ENCODE measurements at places on chromosomes 13 and 19. TPM values are rescaled to one million over a fixed set of nuclear protein-coding genes. Genes with fewer than 3 reads are reported as not detected.
A peak's percentile ranks its signal among the peaks of the same experiment; 100 is the strongest.

- no peak for DNase-seq
Measured at GRCh38 chr13:84985860-84986259, 813.4 kb downstream of the SLITRK6 start.

DNA sequence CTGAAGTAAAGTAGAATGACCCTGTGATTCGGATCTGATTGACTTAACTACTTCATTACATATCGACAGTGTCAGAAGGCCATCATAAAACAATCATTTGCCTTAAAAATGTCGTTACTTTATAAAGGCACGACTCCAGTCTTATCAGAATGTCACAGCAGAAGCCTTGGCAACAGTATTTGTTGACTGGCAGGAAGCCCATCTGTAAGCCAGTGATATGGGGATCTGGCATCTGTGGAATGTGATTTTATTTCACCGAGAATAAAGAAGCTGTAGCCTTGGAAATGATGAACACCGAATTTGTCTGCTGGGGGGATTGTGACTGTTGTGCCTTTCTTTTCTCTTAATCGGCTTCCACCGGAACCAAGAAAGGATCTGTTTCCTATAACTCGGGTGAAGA lies 362.5 kb downstream of the TDRD3 start:
- no peak for DNase-seq

GRCh38 chr13:53703371-53704080 lies 674.9 kb downstream of the OLFM4 start:
- DNase-seq, result no peak

GRCh38 chr19:1079566-1080111 lies 12.7 kb downstream of the ARHGAP45 start:
- DNase-seq, result no peak

GRCh38 chr13:43545317-43545874 lies 241.4 kb downstream of the ENOX1 start:
- no peak for DNase-seq

DNA sequence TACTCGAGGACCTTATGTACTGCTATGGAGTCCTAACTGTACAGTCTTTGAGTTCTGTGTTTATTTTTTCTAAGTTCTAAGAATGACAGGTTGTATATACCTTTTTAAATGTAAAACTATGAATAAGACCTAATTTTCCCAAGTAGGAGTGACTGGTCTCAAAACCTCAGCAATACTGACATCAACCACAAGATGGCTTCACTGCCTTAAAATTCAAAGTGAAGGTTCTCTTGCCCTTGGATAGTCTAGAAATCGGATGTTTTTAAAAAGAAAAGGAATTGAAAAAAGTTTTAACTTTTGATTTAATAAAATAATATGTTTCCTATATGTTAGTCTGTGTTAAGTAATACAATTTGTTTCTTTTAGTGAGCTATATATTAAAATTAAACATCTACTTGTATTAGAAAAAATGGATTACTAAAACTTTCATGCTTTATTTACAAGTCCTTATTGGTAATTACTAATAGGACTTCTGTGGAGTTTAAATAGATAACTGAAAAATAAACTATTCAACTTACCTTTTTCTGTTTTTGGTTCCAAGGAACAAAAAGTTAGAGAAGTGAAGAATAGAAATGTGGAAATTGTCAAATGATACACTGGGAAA lies 52.0 kb downstream of the TDRD3 start:
- DNase-seq, result no peak

TYROBP gene
- total RNA-seq, result 18.7 TPM

DNA sequence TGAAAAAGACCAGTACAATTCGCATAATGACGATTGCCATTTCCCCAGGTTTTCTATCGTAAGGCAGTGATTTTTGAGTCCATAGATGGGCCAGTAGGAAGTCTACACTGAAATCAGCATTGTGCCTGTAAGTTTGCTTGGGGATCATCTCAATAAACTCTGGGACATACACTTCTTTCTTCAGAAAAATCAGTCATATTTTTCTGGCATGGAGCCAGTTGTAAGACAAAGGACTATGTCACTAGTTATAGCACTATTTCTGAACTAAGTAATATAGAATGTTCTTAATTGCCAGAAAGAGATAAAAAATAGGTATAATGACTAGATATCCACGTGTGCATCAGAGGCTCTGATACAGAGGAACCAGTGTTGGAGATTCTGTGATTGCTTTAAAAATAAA lies 243.5 kb downstream of the LMO7 start:
- DNase-seq, result no peak

DNA sequence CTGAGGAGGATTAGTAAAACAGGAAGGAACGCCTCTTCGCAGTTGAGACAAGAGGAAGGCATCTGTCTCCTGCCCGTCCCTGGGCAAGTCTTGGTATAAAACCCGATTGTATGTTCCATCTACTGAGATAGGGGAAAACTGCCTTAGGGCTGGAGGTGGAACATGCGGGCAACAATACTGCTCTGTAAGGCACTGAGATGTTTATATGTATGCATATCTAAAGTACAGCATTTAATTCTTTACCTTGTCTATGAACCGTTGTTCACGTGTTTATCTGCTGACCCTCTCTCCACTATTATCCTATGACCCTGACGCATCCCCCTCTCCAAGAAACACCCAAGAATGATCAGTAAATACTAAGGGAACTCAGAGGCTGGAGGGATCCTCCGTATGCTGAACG lies 722 bp upstream of the TIMM50 start:
- DNase-seq, result no peak

DNA sequence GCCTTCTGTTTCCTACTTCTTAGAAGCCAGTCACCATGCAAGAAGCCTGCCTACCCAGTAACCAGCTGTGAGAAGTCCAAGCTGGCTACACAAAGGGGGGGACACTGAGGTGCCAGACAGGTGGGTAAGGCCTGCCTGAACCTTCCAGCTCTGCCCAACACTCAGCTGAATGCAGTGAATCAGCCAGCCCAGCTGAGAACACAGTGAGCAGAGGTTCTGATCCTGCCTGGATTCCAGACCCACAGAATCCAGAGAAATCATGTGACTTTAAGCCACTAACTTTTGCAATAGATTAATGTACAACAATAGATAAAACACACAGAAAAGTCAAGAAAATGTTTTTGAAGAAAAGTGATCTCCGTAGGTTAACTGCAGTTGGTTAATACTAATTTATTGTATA lies 151.7 kb downstream of the EFNB2 start:
- no peak for DNase-seq

- DNase-seq, result no peak
Measured at GRCh38 chr13:83657281-83657680, 225.0 kb downstream of the SLITRK1 start.

MBD3L3 gene
- not detected for total RNA-seq

AP2S1 gene
- total RNA-seq, result 73.7 TPM

DNA sequence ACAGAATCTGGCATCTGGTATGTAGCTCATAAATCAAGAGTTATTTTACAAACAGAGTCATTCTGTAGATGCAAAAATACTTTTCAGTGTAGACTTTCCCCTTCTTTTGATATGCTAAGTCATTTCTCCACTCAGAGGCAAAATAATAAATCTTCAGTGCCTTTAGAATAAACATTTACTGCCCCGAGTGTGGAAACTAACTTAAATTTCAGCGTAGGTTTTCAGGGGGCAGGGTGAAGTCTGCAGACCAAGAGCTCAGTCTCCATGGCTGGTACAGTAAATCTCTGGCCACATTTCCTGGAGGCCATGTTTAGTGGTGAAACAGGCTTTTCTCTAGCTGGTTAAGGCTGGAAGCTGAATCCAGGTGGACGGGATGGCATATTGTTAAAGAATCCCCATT lies 13.1 kb upstream of the ADPRHL1 start:
- no peak for DNase-seq

RFX2 gene
- total RNA-seq, result 30.3 TPM

LEUTX gene
- not detected for total RNA-seq

SELENOV gene
- total RNA-seq, result not detected

DNA sequence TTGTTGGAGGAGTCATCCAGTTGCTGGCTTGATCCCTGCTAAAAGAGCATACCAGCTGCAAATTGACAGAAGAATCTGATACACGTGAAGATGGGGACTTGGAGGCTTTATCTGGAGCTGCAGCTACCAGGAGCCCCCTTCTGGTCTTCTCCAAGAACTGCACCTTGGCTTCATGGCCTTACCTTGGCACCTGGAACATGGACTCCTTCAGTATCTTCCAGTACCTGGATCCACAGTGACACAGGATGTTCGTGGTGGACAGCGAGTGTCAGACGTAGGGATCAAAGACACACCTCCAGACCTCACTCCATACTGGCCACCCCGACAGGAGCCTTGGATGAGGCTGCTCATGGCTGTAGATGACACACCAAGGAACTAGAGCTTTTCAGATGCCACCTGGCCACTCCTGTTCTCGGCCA lies 9.9 kb upstream of the ACSBG2 start:
- DNase-seq, result peak; percentile 59

DNA sequence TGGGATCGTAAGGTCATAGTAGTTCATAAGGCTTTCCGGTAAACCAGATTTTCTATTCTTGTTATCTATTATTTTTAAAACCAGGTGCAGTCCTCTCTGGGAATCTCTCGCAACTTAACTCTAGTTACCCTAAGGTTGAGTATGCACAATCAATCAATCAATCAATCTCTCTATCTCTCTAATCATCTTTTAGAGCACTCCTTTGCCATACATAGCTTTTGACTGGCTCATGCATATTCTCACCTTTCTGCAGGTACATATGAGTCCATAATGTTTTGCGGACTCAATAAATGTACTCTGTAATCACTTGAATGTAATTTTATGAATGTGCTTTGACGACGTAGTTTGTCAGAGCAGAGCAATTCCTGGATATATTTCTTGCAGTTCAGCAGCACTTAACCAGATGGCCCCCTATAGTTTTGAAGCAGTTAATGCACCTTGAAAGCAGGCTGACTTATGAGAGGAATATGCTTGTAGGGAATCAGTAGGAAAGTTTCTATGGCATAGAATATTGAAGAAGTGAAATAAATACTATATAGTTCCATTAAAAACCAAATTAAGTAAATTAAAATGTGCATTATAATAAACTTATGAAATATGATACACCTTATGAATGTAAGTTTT lies 524.7 kb downstream of the GPC5 start:
- DNase-seq, result no peak

DNA sequence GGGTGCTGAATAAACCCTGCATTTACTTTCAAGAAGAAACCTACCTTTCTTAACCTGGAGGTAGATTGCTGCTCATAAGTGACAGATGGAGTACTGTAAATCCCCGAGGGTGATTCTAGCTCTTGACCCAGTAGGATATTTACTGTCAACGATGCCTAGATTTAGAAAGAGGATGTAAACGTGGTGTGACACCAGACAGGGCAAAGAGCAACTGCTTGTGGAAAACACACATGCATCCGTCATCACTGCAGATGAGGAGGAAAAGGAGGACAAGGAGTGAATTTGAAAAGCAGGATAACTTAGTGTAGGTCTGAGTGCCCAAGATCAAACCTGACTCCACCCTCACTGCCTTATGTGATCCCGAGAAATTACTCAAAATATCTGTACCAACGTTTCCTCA lies 9.8 kb upstream of the CLN5 start:
- DNase-seq, result no peak

KLK12 gene
- total RNA-seq, result not detected

NUP58 gene
- 48.8 TPM for total RNA-seq

SIGLEC7 gene
- 2.4 TPM for total RNA-seq

DNA sequence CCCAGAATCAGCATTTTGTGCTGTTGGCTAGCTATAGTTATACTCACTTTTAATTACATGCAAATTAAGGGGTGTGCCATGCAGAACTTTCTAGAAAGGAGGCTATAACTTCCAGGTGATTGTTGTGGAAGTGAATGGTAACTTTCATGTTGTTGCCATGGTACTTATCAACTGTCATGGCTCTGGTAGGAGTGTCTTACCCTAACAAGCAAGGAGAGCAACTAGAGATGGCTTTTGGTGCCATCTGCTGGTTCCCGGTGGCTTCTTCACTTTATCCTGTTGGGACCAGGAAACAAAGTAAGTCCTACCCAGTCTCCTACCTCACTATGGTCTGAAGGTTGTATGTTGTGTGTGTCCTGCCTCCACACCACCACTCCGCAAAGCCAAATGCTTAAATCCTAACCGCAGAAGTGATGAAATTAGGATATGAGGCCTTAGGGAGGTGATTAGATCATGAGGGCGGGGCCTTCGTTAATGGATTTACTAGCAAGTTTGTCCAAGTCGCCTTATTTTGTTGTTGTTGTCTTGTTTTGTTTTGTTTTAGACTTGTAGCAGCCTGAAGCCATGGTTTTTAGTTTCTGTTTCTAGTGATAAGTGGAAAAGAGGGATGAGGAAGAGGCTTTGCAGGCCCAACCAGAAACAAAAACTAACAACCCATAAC lies 22.6 kb downstream of the FBXL12 start:
- DNase-seq, result peak; percentile 89

DNA sequence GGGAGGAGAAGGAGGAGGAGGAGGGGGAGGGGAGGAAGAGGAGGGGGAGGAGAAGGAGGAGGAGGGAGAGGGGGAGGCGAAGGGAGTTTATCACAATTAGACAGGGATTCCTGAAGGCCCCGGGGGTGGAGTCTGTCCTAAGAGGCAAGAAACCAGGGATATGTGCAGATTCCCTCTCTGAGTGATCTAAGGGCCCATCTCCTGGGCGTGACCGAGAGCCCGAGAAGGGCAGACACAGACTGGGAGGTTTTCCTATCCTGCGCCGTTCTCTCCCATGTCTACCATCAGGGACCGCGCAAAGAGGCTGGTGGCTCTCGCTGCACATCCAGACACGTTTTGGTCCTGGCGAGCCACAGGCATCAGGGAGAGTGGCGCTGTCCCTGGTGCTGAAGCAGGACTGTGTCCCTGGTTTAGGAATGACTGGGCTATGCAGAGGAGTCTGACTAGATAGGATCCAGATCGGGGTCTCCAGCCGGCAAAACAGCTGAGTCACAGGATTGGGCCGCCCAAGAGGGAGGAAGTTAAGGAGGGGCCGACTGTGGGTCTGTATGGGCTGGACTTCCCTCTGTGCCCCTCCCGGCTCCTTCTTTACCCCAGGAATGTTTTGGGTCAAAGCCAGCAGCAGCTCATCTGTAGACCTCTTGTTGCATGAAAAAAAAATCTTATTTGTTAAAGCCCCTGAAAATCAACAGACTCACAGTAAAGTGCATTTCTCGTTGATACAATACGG lies 17.9 kb upstream of the ZNF175 start:
- DNase-seq, result no peak

- no peak for DNase-seq
Measured at GRCh38 chr19:29538146-29538545, 12.4 kb downstream of the VSTM2B start.

SLC10A2 gene
- not detected for total RNA-seq

DNA sequence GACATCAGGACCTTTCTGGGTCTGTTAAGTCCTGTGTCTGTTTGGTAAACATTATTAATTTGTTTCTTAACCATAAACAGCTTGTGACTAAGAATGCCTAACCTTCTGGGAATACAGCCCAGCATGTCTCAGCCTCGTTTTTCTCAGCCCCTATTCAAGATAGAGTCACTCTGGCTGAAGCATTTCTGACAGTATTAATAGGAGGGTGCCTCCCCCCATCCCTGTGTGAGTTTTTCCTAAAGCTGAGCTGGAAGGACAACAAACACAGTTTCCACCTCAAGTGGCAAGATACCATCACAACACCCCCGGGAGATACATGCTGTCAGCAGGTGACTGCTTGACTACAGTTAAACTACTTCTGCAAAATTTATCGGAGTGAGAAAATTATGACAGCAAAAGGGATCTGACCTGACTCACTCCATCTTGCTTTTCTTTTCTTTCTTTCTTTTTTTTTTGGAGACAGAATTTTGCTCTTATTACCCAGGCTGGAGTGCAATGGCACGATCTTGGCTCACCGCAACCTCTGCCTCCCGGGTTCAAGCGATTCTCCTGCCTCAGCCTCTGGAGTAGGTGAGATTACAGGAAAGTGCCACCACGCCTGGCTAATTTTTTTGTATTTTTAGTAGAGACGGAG lies 59.3 kb upstream of the ABCC4 start:
- DNase-seq, result no peak
